ENCODE measurements at places on chromosomes 7 and 10.

DNA sequence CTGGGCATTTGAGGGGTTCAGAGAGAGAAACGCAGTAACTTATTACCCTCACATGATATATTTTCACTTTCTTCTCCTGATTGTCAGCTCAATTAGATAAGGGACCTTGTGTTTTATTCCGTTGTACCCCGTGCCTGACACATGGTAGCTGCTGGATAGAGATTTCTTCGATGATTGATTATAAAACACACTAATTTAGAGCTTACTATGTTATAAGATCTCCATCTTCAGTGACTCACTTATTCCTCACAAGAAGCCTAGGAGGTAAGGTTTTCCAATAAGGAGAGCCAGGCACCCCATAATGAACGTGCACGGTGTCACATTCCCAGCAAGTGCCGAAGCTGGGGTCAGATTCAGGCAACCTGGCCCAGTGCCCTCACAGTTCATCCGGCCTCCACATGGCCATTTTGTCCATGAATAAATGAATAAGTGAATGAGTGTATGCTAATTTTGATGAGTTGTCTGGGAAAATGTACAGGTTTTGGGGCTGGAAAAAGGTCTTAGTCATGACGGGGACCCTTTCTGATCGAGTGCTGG, 138.1 kb upstream of the CDCA7L start:
- peaks cover 2% of the 10 kb centered on the region for H3K4me1 ChIP-seq
- H3K27ac ChIP-seq: no peak overlapping the region
- H3K36me3 ChIP-seq: no peaks in the 10 kb centered on the region
- peak overlapping the region; percentile 61 for H3K4me3 ChIP-seq

DNA sequence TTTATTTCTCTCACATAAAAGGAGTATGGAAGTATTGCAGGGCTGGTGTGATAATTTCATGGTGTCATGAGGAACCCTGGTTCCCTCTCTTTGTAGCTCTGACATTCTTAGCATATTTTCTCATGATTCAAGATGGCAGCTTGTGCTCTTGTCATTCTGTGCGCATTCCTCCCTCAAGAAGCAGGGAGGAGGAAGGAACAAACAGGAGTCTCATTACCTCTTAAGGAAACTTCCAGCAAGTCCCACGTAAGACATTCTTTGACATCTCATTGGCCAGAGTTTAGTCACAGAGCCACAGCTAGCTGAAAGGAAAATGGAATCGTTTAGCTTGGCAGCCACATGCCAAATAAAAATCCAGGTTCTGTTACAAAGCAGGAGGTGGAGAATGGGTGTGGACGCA, 546.8 kb downstream of the LRMDA start:
- no peaks in the 10 kb centered on the region for H3K27me3 ChIP-seq
- H3K4me3 ChIP-seq: no peak overlapping the region
- H3K4me1 ChIP-seq: no peaks in the 10 kb centered on the region
- H3K36me3 ChIP-seq: no peaks in the 10 kb centered on the region
- no peak for DNase-seq
- H3K27ac ChIP-seq: no peak overlapping the region

DNA sequence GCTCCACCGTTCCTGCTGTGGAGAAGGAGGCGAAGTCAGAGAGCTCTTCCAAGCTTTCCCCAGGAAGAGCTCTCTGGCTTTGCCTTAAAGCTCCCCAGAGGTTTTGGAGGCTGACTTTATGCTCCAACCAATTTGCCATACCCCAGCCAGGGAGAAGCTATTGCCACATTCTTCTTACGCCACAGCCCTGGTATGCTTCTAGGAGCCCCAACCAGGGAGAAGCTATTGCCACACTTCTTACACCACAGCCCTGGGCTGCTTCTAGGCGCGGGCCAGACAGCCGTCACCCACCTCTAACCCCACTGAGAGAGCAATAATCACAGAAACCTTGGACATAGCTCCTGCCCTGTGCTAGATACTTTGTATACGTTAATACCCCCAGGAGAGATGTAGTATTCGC, 951 bp downstream of the ELOVL3 start:
- H3K27me3 ChIP-seq: peaks cover 67% of the 10 kb centered on the region
- no peaks in the 10 kb centered on the region for H3K4me1 ChIP-seq
- H3K27ac ChIP-seq: no peak overlapping the region
- no peak overlapping the region for H3K4me3 ChIP-seq

GRCh38 chr7:66454600-66455225, 174.0 kb upstream of the KCTD7 start:
- DNase-seq: no peak
- H3K36me3 ChIP-seq: no peaks in the 10 kb centered on the region
- H3K4me1 ChIP-seq: no peaks in the 10 kb centered on the region
- H3K27ac ChIP-seq: no peak overlapping the region
- H3K4me3 ChIP-seq: no peak overlapping the region

GRCh38 chr7:15688279-15688626, 1.8 kb upstream of the MEOX2 start:
- H3K4me1 ChIP-seq: no peaks in the 10 kb centered on the region
- no peaks in the 10 kb centered on the region for H3K36me3 ChIP-seq
- H3K4me3 ChIP-seq: no peak overlapping the region
- no peak for DNase-seq

- H3K27ac ChIP-seq: no peak overlapping the region
- H3K36me3 ChIP-seq: no peaks in the 10 kb centered on the region
- H3K4me3 ChIP-seq: no peak overlapping the region
- H3K4me1 ChIP-seq: no peaks in the 10 kb centered on the region
- no peak for DNase-seq
- H3K27me3 ChIP-seq: no peaks in the 10 kb centered on the region
These were observed 288.0 kb upstream of the PITRM1 start for GRCh38 chr10:3460420-3461128.

DNA sequence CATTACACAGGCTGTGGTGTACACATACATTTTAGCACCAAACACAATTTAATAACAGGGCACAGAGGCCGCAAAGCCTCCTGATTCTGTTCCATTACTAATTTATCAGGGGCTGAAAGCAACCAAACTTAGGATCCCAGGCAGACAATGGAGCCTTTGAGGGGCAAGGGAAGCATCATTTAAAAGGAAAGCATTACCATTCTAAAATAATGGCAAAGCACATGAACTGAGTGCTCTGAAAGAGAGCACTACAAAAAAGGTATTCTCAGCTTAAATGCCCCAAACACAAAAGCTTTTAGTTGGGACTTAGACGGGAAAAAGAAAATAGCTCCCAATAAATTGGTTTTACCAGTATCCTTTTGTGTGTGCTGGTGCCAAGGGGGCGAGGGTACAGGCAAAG, 282.0 kb upstream of the ETV1 start:
- no peaks in the 10 kb centered on the region for H3K4me1 ChIP-seq
- H3K27ac ChIP-seq: no peak overlapping the region
- no peak overlapping the region for H3K4me3 ChIP-seq
- no peak for DNase-seq

DNA sequence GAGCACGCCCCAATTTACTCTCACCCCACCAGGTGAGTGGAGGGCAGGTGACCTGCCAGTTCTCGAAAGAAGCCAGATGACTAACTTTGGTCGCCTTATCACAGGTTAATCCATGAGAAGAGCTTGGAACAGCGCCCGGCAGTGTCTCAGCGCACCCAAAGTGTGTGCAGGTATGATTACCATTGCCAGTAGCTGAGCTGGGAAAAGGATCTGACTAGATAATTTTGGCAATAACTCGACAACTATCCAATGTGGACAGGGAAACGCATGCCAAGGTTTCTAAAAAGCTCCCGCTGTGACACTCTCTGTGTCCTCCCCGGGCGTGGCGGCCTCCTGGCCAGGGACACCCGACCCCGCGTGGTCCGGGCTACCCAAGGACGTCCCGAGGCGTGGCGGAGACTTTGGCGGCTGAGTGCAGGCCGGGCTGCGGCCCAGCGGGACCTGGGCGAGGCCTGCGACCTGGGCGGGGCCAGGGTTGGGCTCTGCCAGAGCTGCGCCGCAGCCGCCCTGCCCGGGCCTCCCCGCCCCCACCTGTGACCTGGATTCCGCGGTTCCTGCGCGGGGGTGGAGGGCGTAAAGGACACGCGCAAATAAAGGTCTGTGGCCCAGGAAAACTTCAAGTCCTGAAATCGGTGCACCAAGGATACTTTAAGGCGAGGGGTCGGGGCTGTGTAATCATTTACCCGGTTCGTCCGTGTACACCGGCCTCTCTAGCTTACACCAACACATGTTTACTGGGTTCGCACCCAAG, 13.7 kb upstream of the WAPL start:
- H3K27me3 ChIP-seq: peaks cover 12% of the 10 kb centered on the region
- peak; percentile 88 for DNase-seq
- peak overlapping the region; percentile 78 for H3K4me3 ChIP-seq
- no peaks in the 10 kb centered on the region for H3K36me3 ChIP-seq

DNA sequence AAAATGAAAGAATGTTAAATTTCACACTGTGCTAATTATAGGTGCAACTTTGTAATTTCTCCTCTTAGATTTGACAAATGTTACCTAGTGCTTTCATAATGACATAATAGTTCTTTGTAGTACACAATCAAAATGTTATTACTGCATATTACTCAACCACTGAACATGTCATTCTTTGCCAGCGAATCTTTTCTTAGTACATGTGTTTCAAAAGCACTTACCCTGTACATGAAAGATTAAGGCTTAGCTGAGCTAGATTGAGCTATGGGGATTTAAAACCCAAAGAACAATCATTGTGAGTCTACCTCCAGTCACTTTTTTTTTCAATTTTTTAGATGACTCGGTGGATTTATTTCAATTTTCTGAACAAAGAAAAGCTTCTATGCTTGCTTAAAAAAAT, 123.5 kb upstream of the FERD3L start:
- no peak for DNase-seq
- H3K4me3 ChIP-seq: no peak overlapping the region
- H3K27me3 ChIP-seq: no peaks in the 10 kb centered on the region
- no peaks in the 10 kb centered on the region for H3K4me1 ChIP-seq
- H3K27ac ChIP-seq: no peak overlapping the region
- H3K36me3 ChIP-seq: no peaks in the 10 kb centered on the region

- H3K36me3 ChIP-seq: no peaks in the 10 kb centered on the region
- H3K4me3 ChIP-seq: no peak overlapping the region
- DNase-seq: no peak
- H3K27me3 ChIP-seq: no peaks in the 10 kb centered on the region
- no peak overlapping the region for H3K27ac ChIP-seq
These were observed 1.9 kb downstream of the VTI1A start for GRCh38 chr10:112448888-112449287.

- H3K4me1 ChIP-seq: no peaks in the 10 kb centered on the region
- no peaks in the 10 kb centered on the region for H3K27me3 ChIP-seq
- no peak for DNase-seq
These were observed 143.4 kb downstream of the HERPUD2 start for GRCh38 chr7:35551321-35552081.
